ENCODE measurements at places on chromosomes 6 and 20. TPM values are rescaled to one million over a fixed set of nuclear protein-coding genes. Genes with fewer than 3 reads are reported as not detected.

The PCK1 gene
- not detected for total RNA-seq

The BNIP5 gene
- 0.10 TPM for total RNA-seq

The TFB1M gene
- 58.0 TPM for total RNA-seq

The GNAS-AS1 gene
- 1.5 TPM for total RNA-seq

The BLCAP gene
- 188 TPM for total RNA-seq

The TSPO2 gene
- not detected for total RNA-seq

The RPRD1B gene
- total RNA-seq = 54.9 TPM

The SLC44A4 gene
- not detected for total RNA-seq

The NNAT gene
- not detected for total RNA-seq

The BPI gene
- total RNA-seq = not detected

The ZBTB9 gene
- total RNA-seq = 10.4 TPM

The PHACTR1 gene
- total RNA-seq = 129 TPM

The MRAP2 gene
- not detected for total RNA-seq

The LEMD2 gene
- total RNA-seq = 122 TPM

The OR2B2 gene
- total RNA-seq = not detected

The GPR6 gene
- not detected for total RNA-seq

The PTPRT gene
- total RNA-seq = not detected

The SEL1L2 gene
- not detected for total RNA-seq

The SALL4 gene
- not detected for total RNA-seq

The HLA-DQA2 gene
- total RNA-seq = 173 TPM

The BACH2 gene
- total RNA-seq = 235 TPM

The RSPO3 gene
- total RNA-seq = not detected

The KCNS1 gene
- total RNA-seq = not detected

The MAPK14 gene
- total RNA-seq = 50.4 TPM

The BLOC1S5 gene
- 18.8 TPM for total RNA-seq

The TNNC2 gene
- total RNA-seq = not detected

The NEURL2 gene
- 4.1 TPM for total RNA-seq

The KIAA1755 gene
- total RNA-seq = not detected

The PLEKHG1 gene
- total RNA-seq = 450 TPM
